ENCODE measurements at places on chromosomes 3 and 15. TPM values are rescaled to one million over a fixed set of nuclear protein-coding genes. Genes with fewer than 3 reads are reported as not detected.
A peak's percentile ranks its signal among the peaks of the same experiment; 100 is the strongest.

Gene SPINK8
- not detected for total RNA-seq

Gene IGF2BP2
- 0.09 TPM for total RNA-seq

Gene SLC12A1
- total RNA-seq, result not detected

Gene TNNC1
- total RNA-seq, result 2.6 TPM

Gene CCR4
- 22.8 TPM for total RNA-seq

Gene MRAS
- not detected for total RNA-seq

Gene INO80
- total RNA-seq, result 25.8 TPM

Gene PSMA4
- total RNA-seq, result 278 TPM

- no peaks in the 10 kb centered on the region for H3K27me3 ChIP-seq
- H3K27ac ChIP-seq, result no peak overlapping the region
- H3K4me1 ChIP-seq, result no peaks in the 10 kb centered on the region
- DNase-seq, result no peak
- no peaks in the 10 kb centered on the region for H3K36me3 ChIP-seq
Measured at GRCh38 chr15:28006116-28006905, 92.8 kb downstream of the OCA2 start.

DNA sequence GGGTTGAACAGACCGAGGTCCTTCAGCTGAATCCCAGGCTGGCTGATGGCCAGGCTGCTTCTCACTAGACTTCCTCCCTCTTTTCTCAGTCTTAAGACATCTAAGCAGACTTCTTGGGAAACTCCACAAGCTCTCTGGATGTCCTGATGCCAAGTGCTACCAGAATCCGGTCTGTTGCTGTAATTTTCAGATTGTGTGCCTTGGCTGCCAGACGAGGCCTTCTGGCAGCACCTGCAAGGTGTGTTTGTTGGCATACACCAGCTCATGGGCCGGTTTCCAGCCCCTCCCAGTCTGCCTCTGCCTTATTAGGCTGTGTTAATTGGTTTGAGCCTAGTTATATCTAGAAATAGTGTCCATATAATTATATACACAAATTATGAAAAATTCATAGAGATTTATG lies 120.6 kb downstream of the TNIK start:
- H3K36me3 ChIP-seq, result peaks cover 30% of the 10 kb centered on the region
- no peak overlapping the region for H3K27ac ChIP-seq
- no peaks in the 10 kb centered on the region for H3K27me3 ChIP-seq
- no peak overlapping the region for H3K4me3 ChIP-seq
- H3K4me1 ChIP-seq, result peaks cover 8% of the 10 kb centered on the region

DNA sequence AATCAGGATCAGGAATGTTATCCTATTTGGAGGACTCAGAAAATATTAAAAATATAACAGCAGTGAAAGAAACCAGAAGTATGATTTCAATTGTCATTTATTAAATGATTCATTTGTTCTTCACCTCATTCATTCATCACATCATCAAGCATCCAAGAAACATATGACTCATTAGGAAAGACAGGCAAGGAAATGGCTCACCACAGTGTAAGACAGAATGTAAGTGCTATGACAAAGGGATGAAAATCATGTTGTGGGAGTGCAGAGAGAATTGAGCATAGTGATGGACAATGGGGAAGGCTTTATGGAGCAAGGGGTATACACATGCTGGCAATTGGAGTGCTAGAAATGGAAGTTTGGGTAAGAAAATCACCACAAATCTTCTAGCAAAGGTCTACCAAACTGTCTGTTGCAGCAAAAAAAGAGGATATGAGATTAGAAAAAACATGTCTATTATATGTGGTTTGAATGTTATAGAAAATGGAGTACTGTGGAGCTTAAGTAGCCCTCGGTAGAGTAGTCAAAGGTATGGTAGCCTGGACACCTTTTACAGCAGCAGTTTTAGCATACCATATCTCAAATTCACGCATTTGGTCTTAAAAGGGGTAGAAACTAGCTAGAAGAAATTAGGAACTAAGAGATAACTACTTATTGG lies 111.1 kb upstream of the GPR149 start:
- H3K27me3 ChIP-seq, result no peaks in the 10 kb centered on the region
- no peaks in the 10 kb centered on the region for H3K36me3 ChIP-seq
- H3K4me3 ChIP-seq, result no peak overlapping the region
- H3K4me1 ChIP-seq, result no peaks in the 10 kb centered on the region

- H3K4me3 ChIP-seq, result no peak overlapping the region
- H3K27ac ChIP-seq, result no peak overlapping the region
- H3K4me1 ChIP-seq, result no peaks in the 10 kb centered on the region
- peaks cover 18% of the 10 kb centered on the region for H3K27me3 ChIP-seq
Measured at GRCh38 chr3:172846103-172846561, 95.6 kb downstream of the ECT2 start.

GRCh38 chr3:137071104-137071503 lies 113.3 kb downstream of the IL20RB start:
- H3K4me1 ChIP-seq, result no peaks in the 10 kb centered on the region
- H3K36me3 ChIP-seq, result no peaks in the 10 kb centered on the region
- no peak overlapping the region for H3K27ac ChIP-seq
- DNase-seq, result no peak

DNA sequence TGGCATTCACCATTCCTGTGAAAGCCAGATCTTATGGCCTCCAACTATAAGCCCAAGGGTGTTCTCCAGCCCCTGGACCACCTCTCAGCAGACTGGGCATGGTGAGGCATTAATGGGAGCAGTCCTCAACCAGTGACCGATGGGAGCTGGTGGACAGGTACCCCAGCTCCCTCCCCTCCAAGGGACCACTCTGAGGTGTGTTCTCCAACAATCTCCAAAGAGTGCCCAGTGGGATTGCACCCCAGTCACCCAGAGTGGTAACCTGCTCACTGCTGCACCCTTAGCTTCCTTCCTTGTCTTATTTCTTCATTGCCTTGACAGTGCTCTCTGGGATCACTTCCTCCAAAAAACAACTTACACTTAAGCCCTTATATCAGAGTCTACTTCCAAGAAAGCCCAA lies 8.2 kb upstream of the ITGA11 start:
- no peak overlapping the region for H3K27ac ChIP-seq
- H3K4me3 ChIP-seq, result no peak overlapping the region
- H3K27me3 ChIP-seq, result peaks cover 83% of the 10 kb centered on the region
- peak; percentile 7 for DNase-seq
- no peaks in the 10 kb centered on the region for H3K36me3 ChIP-seq

- H3K27me3 ChIP-seq, result no peaks in the 10 kb centered on the region
- no peak for DNase-seq
- peaks cover 15% of the 10 kb centered on the region for H3K36me3 ChIP-seq
- H3K27ac ChIP-seq, result no peak overlapping the region
- no peak overlapping the region for H3K4me3 ChIP-seq
- peaks cover 16% of the 10 kb centered on the region for H3K4me1 ChIP-seq
Measured at GRCh38 chr3:14138109-14138877, 13.4 kb downstream of the TMEM43 start.

DNA sequence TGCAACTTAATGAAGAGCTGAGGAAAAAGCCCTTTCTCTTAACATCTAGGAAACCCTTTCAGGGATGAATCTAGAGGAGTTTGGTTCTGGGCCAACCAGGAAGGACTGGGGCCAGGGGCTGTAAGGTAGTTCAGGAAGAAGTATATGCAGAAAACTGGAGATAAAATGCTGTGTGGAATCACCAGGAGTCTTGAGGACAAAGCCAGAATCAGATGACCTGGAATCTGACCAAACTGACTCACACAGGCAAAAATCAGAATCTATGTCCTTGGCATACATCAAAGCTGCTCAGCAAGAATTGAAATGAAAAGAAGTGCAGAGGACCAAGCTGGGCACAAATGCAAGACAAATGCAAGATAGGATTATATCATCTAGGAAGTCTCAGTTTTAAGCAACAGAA lies 59.4 kb upstream of the ATP2C1 start:
- no peak for DNase-seq
- no peak overlapping the region for H3K27ac ChIP-seq
- no peaks in the 10 kb centered on the region for H3K36me3 ChIP-seq

GRCh38 chr15:73946046-73946721 lies 19.9 kb downstream of the LOXL1 start:
- DNase-seq, result no peak
- no peaks in the 10 kb centered on the region for H3K36me3 ChIP-seq
- H3K27me3 ChIP-seq, result no peaks in the 10 kb centered on the region

- no peaks in the 10 kb centered on the region for H3K4me1 ChIP-seq
- no peak overlapping the region for H3K4me3 ChIP-seq
- no peak overlapping the region for H3K27ac ChIP-seq
- no peak for DNase-seq
- no peaks in the 10 kb centered on the region for H3K27me3 ChIP-seq
Measured at GRCh38 chr3:148077318-148077923, 620.3 kb upstream of the AGTR1 start.

DNA sequence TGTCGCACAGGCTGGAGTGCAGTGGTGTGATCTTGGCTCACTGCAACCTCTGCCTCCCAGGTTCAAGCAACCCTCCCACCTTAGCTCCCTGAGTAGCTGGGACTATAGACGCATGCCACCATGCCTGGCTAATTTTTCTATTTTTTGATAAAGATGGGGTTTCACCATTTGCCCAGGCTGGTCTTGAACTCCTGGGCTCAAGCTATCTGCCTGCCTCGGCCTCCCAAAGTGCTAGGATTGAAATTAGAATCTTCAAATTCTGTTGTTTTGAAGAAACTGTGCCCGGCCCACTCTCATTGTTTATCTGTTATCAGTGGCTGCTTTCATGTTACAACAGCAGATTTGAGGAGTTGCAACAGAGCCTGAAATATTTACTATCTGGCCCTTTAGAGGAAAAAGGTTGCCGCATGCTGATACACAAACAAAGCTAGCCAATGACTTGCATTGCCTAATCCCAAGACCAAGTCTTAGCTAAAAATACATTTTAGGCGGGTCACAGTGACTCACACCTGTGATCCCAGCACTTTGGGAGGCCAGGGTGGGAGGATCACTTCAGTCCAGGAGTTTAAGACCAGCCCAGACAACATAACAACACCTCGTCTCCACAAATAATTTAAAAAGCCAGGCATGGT lies 43.2 kb upstream of the PPP4R2 start:
- H3K4me3 ChIP-seq, result no peak overlapping the region
- no peak for DNase-seq
- no peak overlapping the region for H3K27ac ChIP-seq

- H3K27ac ChIP-seq, result no peak overlapping the region
- H3K27me3 ChIP-seq, result no peaks in the 10 kb centered on the region
- DNase-seq, result no peak
- no peak overlapping the region for H3K4me3 ChIP-seq
- H3K4me1 ChIP-seq, result peaks cover 9% of the 10 kb centered on the region
Measured at GRCh38 chr15:78127882-78128281, 3.4 kb downstream of the CIB2 start.

DNA sequence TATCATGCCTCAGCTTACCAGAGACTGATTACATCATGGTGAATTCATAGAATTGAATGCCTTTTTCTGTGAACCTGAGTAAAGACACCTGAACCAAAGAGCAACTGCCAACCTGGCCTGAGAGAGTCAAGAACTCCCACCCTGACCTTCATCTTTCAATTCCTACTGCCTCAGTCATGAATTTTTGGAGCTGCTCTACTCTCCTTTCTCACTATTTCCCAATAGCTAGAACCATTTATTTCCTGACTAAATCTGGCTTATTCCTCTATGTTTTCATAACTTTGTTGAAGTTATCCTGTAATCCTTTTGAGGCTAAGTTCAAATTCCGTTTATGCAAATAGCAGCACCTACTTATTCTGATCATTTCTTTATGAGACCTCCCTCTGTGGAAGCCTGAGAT lies 712.4 kb upstream of the UBE2E2 start:
- no peak overlapping the region for H3K27ac ChIP-seq
- H3K27me3 ChIP-seq, result no peaks in the 10 kb centered on the region
- DNase-seq, result no peak
- no peaks in the 10 kb centered on the region for H3K4me1 ChIP-seq

- H3K4me3 ChIP-seq, result no peak overlapping the region
- no peaks in the 10 kb centered on the region for H3K36me3 ChIP-seq
- H3K27ac ChIP-seq, result no peak overlapping the region
- DNase-seq, result peak; percentile 55
- no peaks in the 10 kb centered on the region for H3K4me1 ChIP-seq
- peaks cover 20% of the 10 kb centered on the region for H3K27me3 ChIP-seq
Measured at GRCh38 chr3:149487598-149488197, 13.2 kb downstream of the TM4SF4 start.

DNA sequence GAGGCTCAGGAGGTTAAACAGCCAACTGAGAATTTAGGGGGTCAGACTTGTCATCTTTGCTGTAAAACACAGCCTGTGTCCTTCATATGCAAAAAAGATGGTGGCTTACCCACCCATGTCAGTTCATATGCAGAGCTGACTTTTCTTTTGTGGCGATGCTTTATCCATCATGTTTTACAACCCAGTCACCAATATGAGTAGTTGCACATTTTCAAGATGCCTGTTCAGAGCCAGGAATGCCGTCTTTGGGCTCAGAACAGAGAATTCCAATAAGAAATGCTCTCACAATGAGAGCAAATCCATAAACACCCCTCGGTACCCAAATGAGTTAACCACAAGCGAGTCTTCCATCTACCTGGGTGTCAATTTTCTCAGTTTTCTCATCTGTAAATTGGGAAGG lies 83.6 kb downstream of the TIGIT start:
- no peaks in the 10 kb centered on the region for H3K27me3 ChIP-seq
- DNase-seq, result no peak
- H3K36me3 ChIP-seq, result no peaks in the 10 kb centered on the region
- no peaks in the 10 kb centered on the region for H3K4me1 ChIP-seq
- no peak overlapping the region for H3K4me3 ChIP-seq

GRCh38 chr15:39931615-39932014 lies 2.3 kb upstream of the EIF2AK4 start:
- H3K27ac ChIP-seq, result no peak overlapping the region
- DNase-seq, result no peak
- H3K36me3 ChIP-seq, result peaks cover 7% of the 10 kb centered on the region
- H3K4me1 ChIP-seq, result peaks cover 29% of the 10 kb centered on the region
- H3K4me3 ChIP-seq, result no peak overlapping the region
- H3K27me3 ChIP-seq, result peaks cover 19% of the 10 kb centered on the region

GRCh38 chr3:118810499-118811035 lies 224.1 kb downstream of the IGSF11 start:
- H3K36me3 ChIP-seq, result no peaks in the 10 kb centered on the region
- no peak overlapping the region for H3K27ac ChIP-seq
- H3K27me3 ChIP-seq, result peaks cover 5% of the 10 kb centered on the region
- no peaks in the 10 kb centered on the region for H3K4me1 ChIP-seq
- no peak overlapping the region for H3K4me3 ChIP-seq

- H3K36me3 ChIP-seq, result no peaks in the 10 kb centered on the region
- H3K27me3 ChIP-seq, result peaks cover 2% of the 10 kb centered on the region
- no peak overlapping the region for H3K4me3 ChIP-seq
- H3K27ac ChIP-seq, result no peak overlapping the region
Measured at GRCh38 chr15:71331173-71331572, 215.9 kb downstream of the THSD4 start.

- H3K36me3 ChIP-seq, result no peaks in the 10 kb centered on the region
- H3K27me3 ChIP-seq, result no peaks in the 10 kb centered on the region
- DNase-seq, result no peak
- no peak overlapping the region for H3K27ac ChIP-seq
- no peak overlapping the region for H3K4me3 ChIP-seq
Measured at GRCh38 chr3:161694682-161695564, 198.3 kb downstream of the OTOL1 start.

- DNase-seq, result no peak
- H3K27ac ChIP-seq, result peak overlapping the region; percentile 87
- peaks cover 8% of the 10 kb centered on the region for H3K36me3 ChIP-seq
- peak overlapping the region; percentile 83 for H3K4me3 ChIP-seq
- H3K27me3 ChIP-seq, result no peaks in the 10 kb centered on the region
Measured at GRCh38 chr3:12661926-12662592, 1.9 kb downstream of the RAF1 start.

- no peaks in the 10 kb centered on the region for H3K4me1 ChIP-seq
- H3K4me3 ChIP-seq, result no peak overlapping the region
- DNase-seq, result no peak
- H3K27me3 ChIP-seq, result no peaks in the 10 kb centered on the region
Measured at GRCh38 chr3:116070061-116070460, 375.2 kb downstream of the LSAMP start.

GRCh38 chr3:53137221-53137620 lies 7.0 kb upstream of the RFT1 start:
- no peak overlapping the region for H3K27ac ChIP-seq
- no peaks in the 10 kb centered on the region for H3K4me1 ChIP-seq
- H3K4me3 ChIP-seq, result no peak overlapping the region
- DNase-seq, result no peak

Measured in activated CD8-positive, alpha-beta memory T cell treated with anti-CD3 and anti-CD28 coated beads, Interleukin-2, amount 10 ng/mL, durations not matched to agents 7 days and 5 days (primary cell).